Activated CD4-positive, alpha-beta memory T cell treated with anti-CD3 and anti-CD28 coated beads, Interleukin-2, amount 10 ng/mL, durations not matched to agents 7 days and 5 days (primary cell): ENCODE measurements at places on chromosomes 5 and 9.

- peaks cover 81% of the 10 kb centered on the region for H3K36me3 ChIP-seq
- H3K27me3 ChIP-seq, result no peaks in the 10 kb centered on the region
- peak overlapping the region; percentile 40 for H3K27ac ChIP-seq
These were observed 49.0 kb upstream of the SUSD3 start for GRCh38 chr9:93009337-93010015.

DNA sequence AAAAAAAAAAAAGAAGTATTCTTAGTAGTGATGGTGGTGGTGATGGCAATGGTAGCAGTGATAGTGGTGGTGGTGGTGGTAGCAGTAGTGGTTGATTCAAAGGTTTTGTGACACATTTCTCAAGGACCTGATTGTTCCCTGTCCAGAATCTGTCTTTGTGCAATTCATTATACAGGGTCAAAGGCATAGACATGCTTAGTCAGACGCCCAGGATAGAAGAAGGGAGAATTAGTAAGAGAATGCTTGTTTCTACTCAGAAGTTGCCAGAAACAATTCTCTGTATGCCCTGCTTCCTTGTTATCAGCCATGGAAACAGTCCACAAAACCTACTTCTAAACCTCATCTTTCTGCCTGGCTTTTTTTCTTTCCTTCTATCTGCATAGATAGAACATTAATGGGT is 89.4 kb downstream of the SLC44A1 start:
- H3K4me1 ChIP-seq, result peaks cover 7% of the 10 kb centered on the region
- H3K36me3 ChIP-seq, result no peaks in the 10 kb centered on the region
- H3K4me3 ChIP-seq, result no peak overlapping the region
- no peak for DNase-seq
- no peak overlapping the region for H3K27ac ChIP-seq

DNA sequence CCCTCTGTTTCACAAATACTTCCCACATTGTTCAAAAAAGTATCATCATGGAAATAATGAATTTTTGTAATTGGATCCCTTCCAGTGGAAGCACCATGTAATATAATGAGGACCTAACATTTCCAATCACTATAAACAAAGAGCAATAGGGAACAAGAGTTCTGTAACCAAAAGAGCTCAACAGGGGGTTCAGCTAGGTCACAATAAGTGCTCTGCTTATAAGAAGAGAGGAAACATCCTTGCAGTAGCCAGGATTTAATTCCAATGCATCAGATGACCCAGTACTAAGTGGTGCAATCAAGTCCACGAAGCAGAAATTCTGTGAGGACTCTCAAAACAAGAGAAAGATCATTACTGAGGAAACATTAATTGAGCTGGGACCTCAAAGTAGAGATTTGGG is 5.9 kb downstream of the SERINC5 start:
- DNase-seq, result no peak

- DNase-seq, result no peak
- H3K27me3 ChIP-seq, result no peaks in the 10 kb centered on the region
- H3K36me3 ChIP-seq, result no peaks in the 10 kb centered on the region
- H3K4me3 ChIP-seq, result no peak overlapping the region
These were observed 442.4 kb upstream of the ZNF462 start for GRCh38 chr9:106420511-106420944.

- no peak overlapping the region for H3K27ac ChIP-seq
- DNase-seq, result no peak
- no peaks in the 10 kb centered on the region for H3K4me1 ChIP-seq
- H3K27me3 ChIP-seq, result no peaks in the 10 kb centered on the region
- H3K36me3 ChIP-seq, result no peaks in the 10 kb centered on the region
These were observed 805.5 kb upstream of the DMAC1 start for GRCh38 chr9:8605096-8605495.

- no peak overlapping the region for H3K4me3 ChIP-seq
- DNase-seq, result no peak
- no peaks in the 10 kb centered on the region for H3K36me3 ChIP-seq
- H3K27me3 ChIP-seq, result no peaks in the 10 kb centered on the region
- no peak overlapping the region for H3K27ac ChIP-seq
- no peaks in the 10 kb centered on the region for H3K4me1 ChIP-seq
These were observed 45.2 kb downstream of the YIPF5 start for GRCh38 chr5:144125163-144125726.

DNA sequence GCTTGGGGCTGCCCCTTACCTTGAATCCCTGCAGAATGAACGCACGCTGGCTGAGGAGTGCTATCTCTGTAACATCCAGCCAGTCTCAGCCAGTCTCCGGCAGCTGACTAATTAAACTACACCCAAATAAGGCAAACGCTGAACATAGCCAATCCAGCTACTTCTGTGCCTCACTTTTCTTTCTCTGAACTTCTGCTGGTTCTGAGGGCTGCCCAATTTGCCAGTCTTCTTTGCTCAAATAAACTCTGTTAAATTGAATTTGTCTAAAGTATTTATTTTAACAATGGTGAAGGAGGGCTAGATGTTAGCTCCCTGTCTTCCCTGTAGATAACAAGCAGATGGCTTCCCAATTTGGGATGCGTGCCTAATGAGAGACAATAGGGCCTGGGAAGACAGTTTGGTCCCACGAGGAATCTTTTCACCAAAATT is 154.0 kb upstream of the NFIL3 start:
- H3K36me3 ChIP-seq, result no peaks in the 10 kb centered on the region
- no peak for DNase-seq
- no peak overlapping the region for H3K4me3 ChIP-seq
- no peaks in the 10 kb centered on the region for H3K4me1 ChIP-seq
- peaks cover 15% of the 10 kb centered on the region for H3K27me3 ChIP-seq

GRCh38 chr5:133806847-133807246 is 161.6 kb downstream of the C5orf15 start:
- H3K4me1 ChIP-seq, result no peaks in the 10 kb centered on the region
- H3K36me3 ChIP-seq, result no peaks in the 10 kb centered on the region
- no peak overlapping the region for H3K27ac ChIP-seq
- peaks cover 21% of the 10 kb centered on the region for H3K27me3 ChIP-seq
- no peak for DNase-seq

- peaks cover 5% of the 10 kb centered on the region for H3K4me1 ChIP-seq
- no peak overlapping the region for H3K27ac ChIP-seq
- H3K27me3 ChIP-seq, result peaks cover 9% of the 10 kb centered on the region
- H3K4me3 ChIP-seq, result no peak overlapping the region
- H3K36me3 ChIP-seq, result no peaks in the 10 kb centered on the region
- no peak for DNase-seq
These were observed 64.9 kb upstream of the OSMR start for GRCh38 chr5:38780945-38781344.
